ENCODE measurements at places on chromosomes 3 and 15.

DNA sequence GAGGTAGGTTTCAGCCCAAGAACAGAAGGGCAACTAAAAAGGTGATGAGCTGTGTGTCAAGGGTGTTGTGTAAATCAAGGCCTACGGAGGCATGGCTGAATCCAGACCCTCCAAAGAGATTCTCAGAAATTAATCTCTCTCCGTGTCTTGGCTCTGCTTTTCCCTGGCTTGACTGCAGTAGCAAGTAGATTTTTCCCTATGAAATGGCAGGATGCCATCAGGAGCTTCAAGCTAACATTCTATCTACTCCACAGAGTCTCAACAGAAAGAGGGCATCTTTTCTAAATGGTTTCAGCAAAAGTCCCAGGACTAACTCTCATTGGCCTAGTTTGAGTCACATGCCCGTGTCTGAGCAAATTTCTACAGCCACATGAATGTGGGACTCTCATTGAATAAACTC, 58.3 kb downstream of the LSM3 start:
- no peak for DNase-seq

GRCh38 chr15:82921939-82922338, 30.6 kb downstream of the HOMER2 start:
- DNase-seq: no peak

GRCh38 chr15:57599296-57599810, 7.6 kb downstream of the MYZAP start:
- no peak for DNase-seq

DNA sequence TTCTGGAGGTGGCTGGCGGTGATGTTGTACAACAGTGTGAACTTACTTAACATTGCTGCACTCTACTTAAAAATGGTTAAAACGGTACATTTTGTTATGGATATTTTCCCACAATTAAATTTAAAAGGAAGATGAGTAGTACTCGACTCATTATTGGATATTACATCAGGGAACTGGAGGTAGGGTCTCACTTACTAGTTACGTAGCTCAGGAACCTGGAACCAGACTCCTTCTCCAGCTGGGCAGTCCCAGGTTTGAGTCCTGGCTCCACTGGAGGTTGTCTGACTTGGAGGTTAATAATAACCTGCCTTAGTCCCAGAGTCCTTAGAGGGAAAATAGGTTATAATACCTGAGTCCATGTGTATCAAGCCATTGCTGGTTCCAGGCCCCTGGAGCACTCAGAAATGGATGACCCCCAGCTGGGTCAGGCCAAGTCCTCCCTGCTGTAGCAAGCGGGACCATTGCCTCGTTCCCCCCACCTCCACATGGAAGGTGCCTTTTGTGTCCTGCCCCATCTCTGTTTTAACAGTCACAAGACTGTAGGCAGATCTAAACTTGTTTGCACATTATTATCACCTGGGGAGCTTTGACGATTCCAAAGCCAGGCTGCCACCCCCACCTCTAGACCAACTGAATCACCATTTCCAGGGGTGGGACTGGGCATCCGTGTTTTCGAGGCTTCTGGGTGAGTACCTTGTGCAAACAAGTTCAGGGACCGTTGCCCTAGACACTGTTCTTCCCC, 126.6 kb downstream of the IGF1R start:
- no peak for DNase-seq

DNA sequence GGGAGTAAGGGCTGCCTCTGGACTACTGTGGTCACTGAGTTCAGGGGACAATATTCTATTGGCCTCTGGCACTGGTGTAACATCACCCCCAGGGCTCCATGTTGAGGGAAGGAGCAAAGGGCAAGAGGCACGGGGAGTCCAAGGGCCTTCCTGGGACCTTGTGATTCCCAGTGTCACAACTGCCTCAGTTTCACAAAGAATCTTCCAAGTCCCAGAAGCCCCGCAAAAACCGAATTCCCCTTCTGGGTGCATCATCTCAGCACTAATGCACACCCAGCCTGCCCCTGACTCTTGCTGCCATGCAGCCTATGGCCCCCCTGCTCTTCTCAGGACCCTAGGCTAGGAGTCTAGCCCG, 5.5 kb downstream of the AMOTL2 start:
- DNase-seq: peak; percentile 16

DNA sequence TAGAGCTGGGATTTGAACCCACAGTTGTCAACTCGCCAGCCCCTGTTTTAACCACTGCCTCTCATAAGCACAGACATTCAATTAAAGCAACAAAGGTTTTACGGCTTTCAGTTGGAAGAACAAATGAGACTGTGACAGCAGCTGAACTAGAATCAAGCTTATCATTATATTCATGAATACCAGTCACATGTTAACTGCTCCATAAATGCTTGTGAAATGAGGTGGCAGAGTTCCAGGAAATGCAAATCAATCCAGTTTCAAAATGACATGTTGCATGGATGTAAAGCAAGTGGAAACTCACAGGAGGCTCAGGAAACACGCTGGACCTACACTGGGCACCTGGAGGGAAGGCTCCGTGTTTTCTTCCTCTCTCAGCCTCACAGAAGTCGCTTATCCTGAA, 3.9 kb downstream of the GP5 start:
- DNase-seq: no peak

DNA sequence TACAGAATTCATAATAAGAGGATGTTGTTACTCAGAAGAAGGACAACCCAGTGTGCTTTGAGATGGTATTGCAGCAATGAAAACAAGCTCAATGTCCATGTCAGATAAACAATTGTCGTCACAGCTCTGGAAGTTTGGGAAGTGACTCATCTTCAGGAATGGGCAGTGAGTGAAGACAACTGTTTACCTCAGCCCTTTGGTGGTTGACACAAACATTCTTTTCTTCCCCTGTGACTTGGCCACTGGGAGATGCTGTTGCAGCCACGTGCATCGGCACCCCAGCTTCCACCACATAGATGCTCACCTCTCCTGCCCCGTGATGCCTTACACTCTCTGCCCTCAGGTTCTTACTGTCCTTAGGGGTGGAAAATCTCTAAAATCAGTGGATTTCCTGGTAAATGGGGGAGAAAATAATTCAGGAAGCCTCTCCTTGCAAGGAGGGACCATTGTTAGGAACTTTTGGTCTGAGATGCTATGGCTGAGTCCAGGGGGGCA, 114.1 kb upstream of the GALNT15 start:
- peak; percentile 100 for DNase-seq

DNA sequence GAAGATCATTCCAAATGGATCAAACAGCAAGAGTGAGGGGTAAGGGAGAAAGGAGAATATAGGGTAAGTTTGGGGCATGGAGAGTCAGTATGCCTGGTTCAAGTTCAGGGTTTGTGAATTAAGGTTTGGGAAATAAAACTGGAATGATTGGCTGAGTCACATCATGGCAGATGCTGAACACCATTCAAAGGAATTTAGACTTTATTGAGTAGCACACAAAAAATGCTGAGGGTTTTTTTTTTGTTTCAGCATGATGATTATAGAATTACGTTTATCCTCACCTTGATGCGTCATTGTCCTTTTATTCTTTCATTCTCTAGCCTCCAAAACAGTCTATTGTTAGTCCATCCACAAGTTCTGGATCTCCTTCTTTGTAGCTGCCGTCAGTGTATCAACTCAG, 220.0 kb upstream of the UMPS start:
- peak; percentile 64 for DNase-seq

- DNase-seq: peak; percentile 100
These were observed 42.4 kb upstream of the RHO start for GRCh38 chr3:129485721-129486663.

GRCh38 chr15:87662575-87662974, 594.0 kb downstream of the NTRK3 start:
- DNase-seq: no peak

GRCh38 chr3:49826016-49826415, 12.3 kb upstream of the UBA7 start:
- DNase-seq: no peak

GRCh38 chr3:158337110-158337509, 227.2 kb downstream of the RSRC1 start:
- no peak for DNase-seq

DNA sequence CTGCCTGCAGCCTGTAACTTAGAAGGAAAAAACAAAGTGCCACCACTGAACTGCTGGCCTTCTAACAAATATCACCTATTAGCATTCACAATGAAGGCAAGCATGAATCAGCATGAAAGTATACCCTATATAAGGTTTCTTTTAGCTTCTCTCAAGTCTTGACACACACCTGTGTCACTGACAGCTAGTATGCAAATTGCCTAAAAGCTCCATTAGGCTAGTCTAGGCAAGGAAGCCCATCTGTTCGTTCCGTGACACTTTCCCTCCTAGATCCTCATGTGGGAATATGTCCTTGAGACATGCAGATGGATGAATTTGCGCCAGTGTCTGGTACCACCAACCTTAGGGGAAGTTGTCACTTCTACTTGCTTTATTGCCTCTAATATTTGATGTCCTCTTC, 129.3 kb downstream of the RBMS3 start:
- DNase-seq: no peak

- no peak for DNase-seq
These were observed 170.3 kb downstream of the CHDH start for GRCh38 chr3:53675942-53676341.

- DNase-seq: no peak
These were observed 13.7 kb downstream of the CCR8 start for GRCh38 chr3:39343076-39343717.

DNA sequence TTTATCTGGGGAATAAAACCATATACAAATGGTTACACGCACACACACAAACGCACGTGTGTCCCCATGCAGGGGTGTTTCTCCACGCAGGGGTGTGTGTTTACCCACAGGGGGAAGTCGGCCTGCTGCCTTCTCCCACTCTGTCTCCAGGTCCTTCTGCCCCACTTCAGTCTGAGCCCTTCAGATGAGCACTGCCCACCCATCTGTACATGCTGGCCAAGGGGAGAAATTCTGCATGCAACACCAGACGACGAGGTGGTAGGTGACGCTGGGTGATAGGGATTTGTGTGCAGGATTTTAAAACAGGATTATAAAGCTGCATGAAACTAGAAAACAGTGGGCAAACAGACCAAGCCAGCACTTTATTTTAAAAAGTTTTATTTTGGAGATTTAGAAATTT, 122.5 kb downstream of the TJP1 start:
- DNase-seq: no peak

DNA sequence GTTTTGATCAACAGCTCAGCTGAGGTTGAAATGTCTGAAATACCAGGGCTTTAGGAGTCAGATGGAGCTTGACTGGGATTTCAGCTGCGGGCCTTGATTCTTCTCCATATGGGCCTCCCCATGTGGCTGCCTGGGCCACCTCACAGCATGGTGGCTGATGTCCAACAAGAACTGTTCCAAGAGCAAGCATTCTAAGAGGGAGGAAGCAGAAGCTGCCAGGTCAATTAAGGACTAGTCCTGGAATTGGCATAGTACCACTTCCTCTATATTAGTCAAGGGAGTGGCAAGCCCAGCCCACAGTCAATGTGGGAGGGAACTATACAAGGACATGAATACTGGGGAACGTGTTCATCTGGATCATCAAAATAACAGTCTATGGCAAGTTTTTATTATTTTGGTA, 181.7 kb upstream of the ANKRD28 start:
- peak; percentile 72 for DNase-seq

DNA sequence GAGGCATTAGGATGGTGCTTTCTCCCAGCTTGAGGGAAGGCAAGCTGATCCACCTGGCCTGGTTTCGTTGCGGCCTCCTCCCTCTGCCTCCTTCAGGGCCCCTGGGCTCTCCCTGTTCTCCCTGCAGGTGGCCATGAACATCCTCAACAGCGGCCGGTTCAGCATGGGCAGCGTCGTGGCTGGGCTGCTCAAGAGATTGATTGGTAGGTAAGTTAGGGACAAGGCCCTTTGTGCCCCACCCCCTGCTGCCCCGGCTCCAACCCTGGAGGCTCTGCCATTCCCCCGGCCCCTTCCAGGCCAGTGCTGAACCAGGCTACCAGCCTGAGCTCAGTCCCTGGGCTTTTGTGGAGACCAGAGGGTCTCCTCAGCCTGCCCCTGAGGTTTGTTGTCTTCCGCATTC, 23.0 kb downstream of the ACAD9 start:
- DNase-seq: no peak

DNA sequence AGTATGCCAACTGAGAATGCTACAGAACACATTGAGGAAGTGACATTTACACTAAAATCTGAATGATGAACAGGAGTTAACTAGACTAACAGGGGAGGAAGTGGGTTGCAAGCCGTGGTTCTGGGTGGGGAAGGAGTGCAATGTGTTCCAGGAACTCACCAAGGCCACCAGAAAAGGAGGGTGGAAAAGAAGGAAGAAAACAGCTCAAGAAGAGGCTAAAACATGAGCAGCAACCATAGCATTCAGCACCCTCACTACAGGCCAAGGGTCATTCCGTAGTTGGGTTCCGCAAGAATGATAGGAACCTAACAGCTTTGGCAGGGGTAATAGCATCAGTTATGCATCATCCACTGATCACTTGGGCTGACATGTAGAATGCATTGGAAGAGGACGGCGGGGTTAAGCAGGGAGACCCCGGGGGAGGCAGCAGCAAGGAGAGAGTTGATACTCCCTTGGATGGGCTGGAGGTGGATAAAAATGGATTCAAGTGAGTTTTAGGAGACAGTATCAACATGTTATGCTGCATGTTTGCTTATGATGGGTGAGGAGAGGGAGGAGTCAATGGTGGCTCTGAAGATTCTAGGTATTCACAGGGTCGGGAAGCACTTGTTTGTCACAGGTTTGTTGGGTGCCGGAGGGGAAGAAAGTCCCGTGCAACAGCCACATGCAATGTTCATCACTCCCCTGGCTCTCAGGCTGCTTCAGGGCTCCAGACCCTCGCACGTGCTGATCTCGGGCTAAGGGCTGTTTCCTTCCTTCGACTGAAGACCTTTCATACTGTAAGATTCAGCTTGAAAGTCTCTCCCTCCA, 53.2 kb downstream of the LIPC start:
- DNase-seq: no peak

- no peak for DNase-seq
These were observed at the start of gene AMT for GRCh38 chr3:49422379-49423248. Gene AMT, minus strand, starts transcription at chr3:49422473. Its CDS starts 23 bp downstream, at chr3:49422450.

DNA sequence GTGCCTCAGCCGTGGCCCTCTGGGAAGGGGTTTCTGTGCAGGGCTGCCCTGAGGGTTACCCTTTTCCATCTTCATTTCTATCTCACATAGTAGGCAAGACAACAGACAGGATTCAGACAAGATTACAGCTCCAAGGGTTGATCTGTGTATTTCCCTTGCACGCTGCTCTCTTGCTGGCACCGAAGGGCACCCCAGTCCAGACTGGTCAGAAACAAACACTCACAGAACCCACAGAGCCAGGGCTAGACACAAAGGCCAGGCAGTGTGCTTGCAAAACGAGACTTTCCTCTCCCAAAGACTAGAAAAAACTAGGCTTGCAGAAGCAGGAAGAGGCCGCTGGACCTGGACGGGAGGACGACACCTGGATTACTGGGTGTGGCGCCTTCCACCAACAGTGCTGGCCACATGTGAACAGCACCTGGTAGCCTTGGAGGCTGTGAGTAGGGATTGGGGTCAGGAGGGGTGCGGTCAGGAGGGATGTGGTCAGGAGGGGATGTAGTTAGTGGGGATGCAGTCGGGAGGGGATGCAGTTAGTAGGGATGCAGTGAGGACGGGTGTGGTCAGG, 96.8 kb downstream of the BDH1 start:
- no peak for DNase-seq

GRCh38 chr3:17195856-17196604, 311.3 kb downstream of the PLCL2 start:
- DNase-seq: peak; percentile 75

GRCh38 chr3:189646853-189647542, 15.8 kb downstream of the TP63 start:
- DNase-seq: no peak

Measured in AG10803 (cell line).